ENCODE measurements at places on chromosomes 5 and 9.

DNA sequence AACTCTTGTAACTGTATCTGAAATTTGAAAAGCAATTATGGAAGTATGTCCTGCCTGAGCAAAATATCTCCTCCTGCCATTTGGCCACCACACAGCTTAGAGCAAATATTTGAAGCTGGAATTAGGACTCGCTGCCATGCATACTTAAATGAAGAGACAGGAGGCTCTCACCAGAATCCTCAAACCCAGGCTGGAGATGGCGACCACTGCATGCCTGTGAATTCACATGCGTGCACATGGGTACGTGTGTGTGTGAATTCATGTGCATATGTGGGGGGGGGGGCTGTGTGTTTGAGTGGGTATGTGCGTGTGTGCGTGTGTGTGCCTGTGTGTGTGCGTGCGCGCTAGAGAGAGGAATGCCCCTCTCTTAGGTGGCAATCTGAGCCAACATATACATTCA, 84.1 kb upstream of the IRX1 start:
- DNase-seq = no peak

- DNase-seq = no peak
These were observed 104.4 kb downstream of the C5orf15 start for GRCh38 chr5:133863857-133864585.

DNA sequence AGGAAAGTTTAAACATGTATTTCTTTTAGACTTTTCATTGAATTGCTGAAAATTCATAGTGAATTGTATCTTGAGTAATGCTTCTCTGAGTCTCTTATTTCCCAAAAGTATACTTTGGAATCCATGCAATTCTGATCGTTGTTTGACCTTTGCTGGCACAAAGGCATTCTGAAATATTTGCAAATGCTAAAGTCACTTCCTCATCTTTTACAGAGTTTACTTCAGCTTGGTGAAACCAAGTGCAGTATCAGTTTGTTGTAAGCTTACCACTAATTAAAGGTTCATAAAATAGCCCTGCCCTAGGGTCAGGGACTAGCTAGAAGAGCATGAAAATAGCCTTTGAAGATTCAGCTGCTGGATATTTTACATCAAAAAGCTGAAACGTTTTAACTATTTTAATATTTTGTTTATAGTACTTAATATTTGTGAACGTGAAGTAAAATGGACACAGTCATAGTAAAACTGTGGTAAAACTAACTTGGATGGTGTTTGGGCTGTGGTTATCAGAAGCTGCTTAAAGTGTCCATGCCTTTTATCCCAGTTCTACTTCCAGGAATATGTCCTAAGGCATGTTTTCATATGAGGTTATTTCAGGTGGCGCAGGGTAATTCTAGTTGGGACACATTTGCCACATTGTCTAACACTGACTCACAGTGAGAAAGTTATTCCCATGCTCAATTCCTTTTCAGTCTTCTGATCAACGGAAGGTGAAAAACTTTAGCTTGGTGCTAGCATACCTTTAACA, 45.3 kb downstream of the SLC22A5 start:
- DNase-seq = no peak

DNA sequence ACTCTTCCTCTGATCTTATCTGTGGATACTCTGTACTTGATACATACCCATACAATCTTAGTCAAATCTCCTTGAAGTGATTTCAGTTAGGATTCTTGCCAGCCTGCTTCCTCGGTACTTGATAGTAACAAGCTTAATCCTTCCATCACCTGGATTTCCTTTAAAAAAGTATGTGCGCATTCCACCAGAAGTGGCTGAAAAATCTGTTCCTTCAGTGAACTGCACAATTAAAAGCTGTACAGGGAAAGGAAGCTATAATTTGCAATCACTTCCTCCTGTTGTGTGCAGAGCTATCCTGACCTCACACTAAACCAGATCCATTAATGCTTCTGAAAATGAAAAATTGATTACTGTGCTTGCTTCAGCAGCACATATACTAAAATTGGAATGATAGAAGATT, 47.3 kb downstream of the PWWP2A start:
- no peak for DNase-seq

GRCh38 chr5:174785120-174785680, 60.8 kb downstream of the MSX2 start:
- no peak for DNase-seq

GRCh38 chr9:116345817-116346216, 192.2 kb downstream of the PAPPA start:
- no peak for DNase-seq

DNA sequence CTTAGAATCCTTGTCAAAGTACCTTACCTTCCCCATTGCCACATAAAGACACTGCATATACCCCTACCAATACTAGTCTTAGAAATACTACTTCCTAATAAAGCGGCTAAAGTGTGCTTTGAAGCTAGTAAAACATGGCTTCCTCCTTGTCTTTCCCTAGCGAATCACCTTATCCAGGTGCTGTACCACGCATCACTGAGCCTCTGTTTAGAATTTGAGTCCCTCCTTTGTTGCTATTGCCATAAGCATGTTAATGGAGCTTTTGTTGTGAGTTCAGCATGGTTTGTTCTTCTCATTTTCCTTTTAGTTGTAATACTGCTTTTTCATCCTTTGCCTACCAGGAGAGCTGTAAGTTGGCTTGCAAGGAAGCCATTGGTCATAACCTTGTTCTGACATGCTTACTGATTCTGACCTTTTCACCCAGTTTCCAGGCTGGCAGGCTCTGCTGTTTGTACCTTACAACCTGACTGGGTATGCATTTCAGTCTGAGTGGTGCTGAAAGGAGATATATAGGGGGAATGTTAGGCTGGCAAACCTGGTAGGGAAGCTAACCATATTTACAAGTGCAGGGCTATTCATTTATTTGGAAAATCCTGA, 49.8 kb downstream of the LMNB1 start:
- DNase-seq = no peak

GRCh38 chr9:124662561-124662960, 108.5 kb downstream of the NR6A1 start:
- DNase-seq = no peak

DNA sequence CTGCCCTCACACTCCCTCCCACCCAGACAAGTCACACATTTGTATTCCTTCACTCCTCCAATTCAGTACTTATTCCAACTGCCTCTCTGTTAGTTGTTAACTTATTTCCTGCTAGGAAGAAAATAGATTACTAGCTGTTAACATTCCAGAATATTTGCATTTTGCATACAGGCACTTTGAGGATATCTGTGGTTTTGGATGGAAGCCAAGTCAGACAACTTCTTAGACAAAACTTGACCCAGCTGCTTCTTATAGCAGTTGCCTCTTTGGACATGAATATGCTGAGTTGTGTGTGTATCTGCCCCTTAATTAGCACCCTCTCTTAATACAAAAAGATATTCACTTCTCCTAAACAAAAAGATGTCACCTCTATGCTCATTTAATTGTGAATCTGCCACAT, 1280.6 kb upstream of the ACO1 start:
- no peak for DNase-seq

DNA sequence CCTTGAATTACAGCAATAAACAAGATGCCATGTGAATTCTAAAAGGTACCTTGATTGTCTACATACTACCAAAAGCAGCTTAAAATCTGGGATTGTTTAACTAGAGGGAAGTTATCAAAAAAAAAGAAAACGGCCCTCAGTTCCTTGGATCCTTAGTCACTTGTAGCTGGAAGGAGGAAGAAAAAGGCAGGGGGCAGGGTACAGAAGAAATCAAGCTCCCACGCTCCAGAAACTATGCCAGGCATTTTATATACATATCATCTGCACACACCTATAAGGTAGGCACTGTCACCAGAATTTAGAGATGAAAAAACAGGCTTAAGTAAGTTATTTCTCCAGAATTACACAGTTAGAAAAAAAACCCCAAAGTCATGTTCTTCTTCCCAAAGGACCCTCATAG, 63.4 kb downstream of the SCAI start:
- DNase-seq = no peak

DNA sequence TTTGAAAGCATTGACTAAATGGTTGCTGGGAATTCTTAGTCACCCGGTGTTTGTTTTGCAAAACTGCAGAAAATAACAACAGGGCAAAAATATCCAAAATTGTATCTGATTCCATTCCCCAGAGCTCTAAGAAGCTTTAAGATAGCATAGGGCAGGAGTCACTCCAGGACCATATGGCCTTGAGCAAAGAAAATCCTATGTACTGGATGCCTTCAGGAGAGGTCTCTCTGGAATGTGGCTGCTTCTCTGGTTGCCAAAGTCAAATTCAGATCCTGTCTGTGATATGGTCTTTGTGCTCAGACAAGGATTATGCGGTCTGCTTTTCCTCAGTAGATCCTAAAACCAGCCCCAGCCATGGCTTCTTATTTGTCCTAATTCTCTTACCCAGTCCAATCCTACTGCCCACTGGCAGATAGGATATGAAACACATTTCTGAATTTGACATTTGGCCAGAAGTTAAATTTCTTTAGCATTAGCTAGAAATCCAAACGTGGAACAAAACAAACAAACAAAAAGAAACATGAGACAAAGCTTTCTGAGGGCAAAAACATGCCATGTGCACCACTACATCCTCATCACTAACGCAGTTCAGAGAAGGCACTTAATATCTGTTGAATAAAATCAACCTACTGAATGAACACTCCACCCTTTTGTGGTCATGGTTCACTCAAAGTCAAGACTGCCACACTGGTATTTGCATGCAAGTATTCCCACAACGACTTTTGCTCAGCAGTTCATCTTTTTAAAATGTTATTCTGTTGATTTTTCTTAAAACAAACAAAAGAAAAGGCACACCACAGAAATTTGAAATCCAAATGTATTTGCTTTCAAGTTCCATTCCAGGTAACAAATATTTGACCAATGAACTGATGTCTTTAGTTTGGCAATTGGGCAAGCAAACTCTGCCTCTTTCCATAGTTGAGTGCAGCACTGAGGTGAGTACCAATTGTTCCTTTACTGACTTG, 165.7 kb downstream of the TRPM6 start:
- no peak for DNase-seq

DNA sequence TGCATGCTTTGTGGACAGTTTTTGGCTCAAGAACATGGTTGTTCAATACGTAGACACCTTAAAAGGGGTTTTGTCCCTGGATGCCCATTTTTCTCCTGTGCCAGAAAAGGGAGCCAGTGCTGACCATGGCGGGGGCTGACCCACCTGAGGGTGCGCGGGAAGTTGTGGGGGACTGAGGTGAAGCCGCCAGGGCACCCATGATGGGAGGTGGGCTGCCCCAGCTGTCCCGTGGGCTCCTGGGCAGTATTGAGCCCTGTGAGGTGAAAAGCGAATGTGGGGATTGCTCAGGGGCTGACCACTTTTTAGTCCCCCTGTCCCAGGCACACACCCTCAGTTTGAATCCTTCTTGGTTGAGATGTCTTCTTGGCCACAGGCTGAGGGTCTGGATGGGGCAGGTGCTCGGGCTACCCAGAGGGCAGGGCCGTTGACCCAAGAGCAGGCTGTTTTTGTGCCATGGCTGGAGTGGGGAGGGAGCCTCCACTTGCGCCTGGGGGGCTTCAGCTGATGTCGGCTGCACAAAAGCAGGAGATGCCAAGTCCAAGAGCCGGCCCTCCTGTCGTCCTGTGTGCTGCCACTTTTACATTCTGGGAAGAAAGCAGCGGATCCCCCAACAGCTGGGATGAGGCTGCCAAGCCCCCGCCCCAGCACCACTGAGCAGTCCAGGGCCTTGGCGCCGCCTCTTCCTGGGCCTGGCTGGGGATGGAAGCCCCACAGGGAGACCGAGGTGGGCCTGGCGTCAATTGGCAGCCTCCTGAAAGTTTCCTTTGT, 120.1 kb downstream of the WNK2 start:
- DNase-seq = peak; percentile 20

- no peak for DNase-seq
These were observed 23.3 kb downstream of the MCTP1 start for GRCh38 chr5:95261437-95262175.

DNA sequence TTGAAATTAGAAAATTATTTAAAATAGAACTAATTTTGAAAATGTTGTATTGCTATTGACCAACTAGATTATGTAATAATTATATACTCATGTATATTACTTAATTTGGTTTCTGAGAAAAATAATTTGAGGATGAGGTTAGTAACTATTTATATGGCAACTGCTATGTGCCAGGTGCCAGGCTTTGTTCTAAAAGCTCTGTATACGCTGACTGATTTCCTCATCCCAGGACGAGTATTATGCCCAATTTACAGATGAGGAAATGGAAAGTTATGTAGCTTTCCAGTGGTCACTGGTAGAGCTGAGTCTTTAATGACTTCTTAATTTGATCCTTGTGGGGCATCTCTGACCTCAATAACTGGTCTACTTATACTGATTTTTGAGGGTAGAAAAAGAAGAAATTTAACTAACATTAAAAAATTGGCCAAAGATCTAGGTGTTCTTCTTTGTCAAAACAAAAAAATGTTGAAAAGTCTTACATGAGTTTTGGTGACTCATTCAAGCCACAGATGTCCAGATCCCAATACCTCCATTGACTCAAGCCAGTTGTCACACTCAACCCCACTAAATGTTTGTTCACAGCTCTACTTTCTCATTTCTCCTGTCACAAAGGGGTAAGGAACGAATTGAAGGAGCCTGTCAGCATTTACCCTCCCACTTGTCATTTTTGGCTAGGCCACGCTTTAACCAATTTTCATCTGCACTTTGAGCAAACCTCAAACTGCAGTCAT, 228.1 kb upstream of the MEF2C start:
- no peak for DNase-seq

GRCh38 chr9:88949961-88950340, 41.3 kb upstream of the S1PR3 start:
- DNase-seq = no peak

- no peak for DNase-seq
These were observed 19.9 kb upstream of the ERAP2 start for GRCh38 chr5:96856371-96856770.

- DNase-seq = no peak
These were observed 246.9 kb downstream of the CYLC2 start for GRCh38 chr9:103242025-103242424.

DNA sequence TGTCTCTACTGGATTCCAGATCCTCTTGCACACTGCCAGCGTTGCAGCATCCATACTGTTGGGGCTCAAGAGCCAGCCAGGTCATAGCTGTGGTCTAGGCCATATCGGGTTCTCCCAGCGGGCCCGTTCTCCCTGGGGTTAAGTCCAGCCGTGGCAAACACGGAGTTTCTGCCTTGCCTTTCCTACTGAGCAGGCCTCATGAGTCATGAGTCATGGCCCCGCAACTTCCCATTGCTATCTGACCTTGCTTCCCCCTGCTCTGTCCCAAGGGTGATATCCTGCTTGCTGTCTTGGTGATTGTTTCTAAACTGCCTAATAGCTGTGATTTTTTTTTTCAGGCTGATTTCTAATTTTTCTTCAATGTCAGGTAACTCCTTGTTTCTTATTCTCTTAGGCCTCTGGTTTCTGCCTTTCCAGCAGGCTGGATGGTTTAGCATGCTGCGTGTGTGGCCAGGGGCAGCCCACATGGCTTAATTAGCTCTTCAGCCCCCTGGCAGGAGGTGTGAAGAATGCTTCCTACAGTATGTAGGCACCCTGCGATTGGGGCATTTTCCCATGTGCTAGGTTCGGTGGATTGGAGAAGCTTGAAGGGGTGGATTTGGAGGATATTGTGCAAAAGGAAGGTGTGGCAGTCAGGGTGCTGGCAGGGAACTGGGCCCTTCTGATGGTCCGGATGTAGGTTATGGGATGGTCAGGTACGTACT, 18.7 kb downstream of the DAPK1 start:
- DNase-seq = no peak
